ENCODE measurements at places on chromosomes 2 and 18. TPM values are rescaled to one million over a fixed set of nuclear protein-coding genes. Genes with fewer than 3 reads are reported as not detected.

DNA sequence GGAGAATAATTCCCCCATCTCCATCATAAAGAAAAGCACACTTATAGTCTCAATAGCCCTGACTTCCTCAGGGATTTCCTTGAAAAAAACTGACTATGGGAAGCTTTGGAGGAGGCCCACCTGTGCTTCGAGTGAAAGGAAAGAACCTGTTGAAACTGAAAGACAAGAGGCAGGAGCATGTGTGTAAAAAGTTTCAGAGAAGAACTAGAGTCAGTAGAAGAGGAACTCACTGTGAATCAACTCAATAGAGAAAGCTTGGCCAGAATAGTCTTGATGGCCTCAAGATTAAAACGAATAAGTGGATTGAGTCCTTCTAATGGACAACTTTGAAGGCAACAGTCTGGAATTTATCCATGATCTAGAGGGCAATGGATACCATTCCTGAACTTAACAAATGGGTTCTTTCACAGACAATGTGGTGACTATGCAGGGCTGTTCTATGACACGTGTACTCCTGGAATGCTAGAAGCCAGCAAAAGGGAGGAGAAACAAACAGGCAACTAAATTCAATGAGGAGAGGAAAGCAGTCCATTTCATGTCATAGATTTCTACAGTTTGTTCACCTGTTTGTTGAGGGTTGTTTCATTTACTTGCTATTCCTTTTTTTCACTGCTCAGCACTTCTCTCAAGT lies 442.3 kb downstream of the GRB14 start:
- no peaks in the 10 kb centered on the region for H3K27me3 ChIP-seq
- H3K36me3 ChIP-seq, result no peaks in the 10 kb centered on the region
- no peaks in the 10 kb centered on the region for H3K4me1 ChIP-seq
- no peak overlapping the region for H3K4me3 ChIP-seq

Gene SOX11
- 0.04 TPM for polyA plus RNA-seq

GRCh38 chr2:189131991-189132390 lies 47.6 kb downstream of the COL5A2 start:
- H3K36me3 ChIP-seq, result no peaks in the 10 kb centered on the region
- H3K27me3 ChIP-seq, result no peaks in the 10 kb centered on the region
- H3K4me3 ChIP-seq, result no peak overlapping the region
- DNase-seq, result no peak
- H3K4me1 ChIP-seq, result no peaks in the 10 kb centered on the region

DNA sequence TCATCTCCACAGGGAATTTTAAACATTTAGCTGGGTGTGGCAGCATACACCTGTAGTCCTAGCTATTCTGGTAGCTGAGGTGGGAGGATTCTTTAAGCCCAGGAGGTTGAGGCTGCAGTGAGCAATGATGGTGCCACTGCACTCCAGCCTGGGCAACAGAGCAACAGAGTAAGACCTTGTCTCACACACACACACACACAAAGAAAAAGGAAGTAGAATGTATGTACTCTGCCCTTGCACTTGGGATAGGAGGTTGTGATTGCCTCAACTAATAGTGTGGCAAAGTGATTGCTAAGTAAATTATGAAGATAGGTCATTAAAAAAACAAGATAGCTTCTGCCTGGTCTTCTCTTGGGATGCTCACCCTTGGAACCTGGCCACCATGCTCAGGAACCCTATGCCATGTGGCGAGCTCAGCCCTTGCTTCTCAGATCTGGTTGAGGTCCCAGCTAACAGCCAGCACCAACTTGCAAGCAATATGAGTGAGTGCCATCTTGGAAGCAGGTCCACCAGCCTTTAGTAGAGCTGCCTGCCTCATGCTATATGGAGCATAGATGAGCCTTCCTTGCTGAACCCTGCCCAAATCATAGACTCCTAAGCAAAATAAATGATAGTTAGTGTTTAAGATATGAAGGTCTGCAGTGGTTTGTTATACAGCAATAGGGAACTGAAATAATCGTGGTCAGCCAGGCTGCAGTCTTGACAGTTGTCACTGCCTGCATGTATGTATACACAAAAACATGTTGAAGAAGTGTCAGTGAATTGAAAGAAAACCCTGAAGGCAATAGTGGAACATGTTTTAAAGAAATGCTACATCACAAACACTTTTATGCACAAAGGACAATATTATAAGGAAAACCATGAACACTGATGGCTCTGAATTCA lies 30.1 kb upstream of the PNO1 start:
- H3K27ac ChIP-seq, result no peak overlapping the region
- H3K4me3 ChIP-seq, result no peak overlapping the region
- H3K36me3 ChIP-seq, result no peaks in the 10 kb centered on the region
- DNase-seq, result no peak
- no peaks in the 10 kb centered on the region for H3K4me1 ChIP-seq
- H3K27me3 ChIP-seq, result no peaks in the 10 kb centered on the region

GRCh38 chr2:54952978-54953456 lies 97.2 kb downstream of the RTN4 start:
- H3K36me3 ChIP-seq, result no peaks in the 10 kb centered on the region
- H3K4me3 ChIP-seq, result no peak overlapping the region
- H3K27me3 ChIP-seq, result no peaks in the 10 kb centered on the region

DNA sequence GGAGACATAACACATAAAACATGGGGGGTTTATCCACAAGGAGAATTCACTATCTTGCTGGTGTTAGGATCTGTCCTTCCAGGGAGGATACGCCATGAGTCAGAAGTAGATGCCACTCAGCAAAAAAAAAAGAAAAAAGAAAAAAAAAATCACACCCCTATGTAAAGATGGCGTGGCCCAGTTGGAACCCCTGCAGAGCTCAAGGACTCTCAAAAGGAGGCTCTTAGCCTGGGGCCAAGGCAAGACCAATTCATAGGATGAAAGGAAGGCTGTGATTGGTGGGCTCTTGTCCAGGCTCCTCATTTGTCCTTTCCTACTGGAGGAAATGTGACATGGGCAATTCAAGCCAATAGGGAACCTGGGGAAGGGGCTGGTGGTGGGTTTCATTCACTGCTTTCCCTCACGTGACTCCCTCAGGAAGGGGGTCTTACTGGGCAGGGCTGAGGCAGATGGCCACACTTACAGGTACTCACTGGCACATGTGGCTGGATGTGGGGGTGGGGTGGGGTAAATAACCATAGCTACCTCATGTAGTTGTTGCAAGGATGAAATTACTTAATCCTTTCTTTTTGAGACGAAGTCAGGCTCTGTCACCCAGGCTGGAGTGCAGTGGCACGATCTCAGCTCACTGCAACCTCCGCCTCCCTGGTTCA lies 38.7 kb upstream of the HAAO start:
- no peaks in the 10 kb centered on the region for H3K36me3 ChIP-seq
- no peak overlapping the region for H3K4me3 ChIP-seq
- H3K27me3 ChIP-seq, result no peaks in the 10 kb centered on the region
- no peak overlapping the region for H3K27ac ChIP-seq

- no peak for DNase-seq
- H3K4me3 ChIP-seq, result no peak overlapping the region
- no peak overlapping the region for H3K27ac ChIP-seq
Observed at GRCh38 chr2:30759481-30759880, 47.8 kb downstream of the CAPN13 start.

Gene SLC4A3
- polyA plus RNA-seq, result 9.9 TPM

DNA sequence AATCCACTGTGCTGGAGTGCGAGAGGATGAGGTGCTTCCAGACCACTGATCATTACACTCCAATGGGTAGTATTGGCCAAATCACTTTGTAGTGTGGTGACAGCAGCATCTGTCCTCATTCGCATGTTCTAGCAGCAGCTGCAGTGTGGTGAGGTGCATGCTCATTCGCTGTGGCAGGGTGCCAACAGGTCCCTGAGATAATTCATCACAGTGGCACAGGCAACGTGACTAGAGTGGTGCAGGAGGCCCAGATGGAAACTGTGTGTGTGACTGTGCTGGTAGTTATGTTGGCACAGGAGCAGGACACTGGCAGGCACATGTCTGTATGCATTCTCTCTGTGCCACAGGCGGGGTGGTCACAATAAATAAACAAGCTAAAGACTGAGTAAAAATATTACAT lies 329.5 kb upstream of the SYT4 start:
- H3K27ac ChIP-seq, result no peak overlapping the region
- no peaks in the 10 kb centered on the region for H3K4me1 ChIP-seq
- no peaks in the 10 kb centered on the region for H3K36me3 ChIP-seq
- H3K27me3 ChIP-seq, result no peaks in the 10 kb centered on the region
- DNase-seq, result peak; percentile 27

Gene DNAJC5G
- polyA plus RNA-seq, result not detected

Gene LGALSL
- polyA plus RNA-seq, result 8.6 TPM
